ENCODE measurements at places on chromosomes 1 and 21.

DNA sequence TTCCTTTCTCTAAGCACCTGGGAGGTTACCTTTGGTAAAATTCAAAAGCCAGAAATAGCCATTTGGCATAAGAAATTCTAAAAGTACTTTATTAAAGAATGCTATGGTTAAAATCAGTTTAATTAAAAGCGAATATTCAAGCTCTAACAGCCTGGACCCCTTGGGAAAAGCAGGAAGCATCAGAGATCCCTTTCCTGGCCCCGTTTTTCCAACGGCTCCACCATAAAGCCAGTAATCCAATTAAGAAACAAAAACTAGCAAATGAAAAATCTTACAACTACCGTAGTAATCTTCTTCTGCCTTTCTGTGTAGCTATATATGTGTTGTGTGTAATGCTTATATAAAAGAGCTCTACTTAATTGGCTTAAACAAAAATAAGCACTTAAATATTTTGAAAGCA, 33.5 kb upstream of the NEK2 start:
- DNase-seq, result no peak

- no peak for DNase-seq
Observed at GRCh38 chr1:11651017-11651416, 3.2 kb downstream of the FBXO2 start.

DNA sequence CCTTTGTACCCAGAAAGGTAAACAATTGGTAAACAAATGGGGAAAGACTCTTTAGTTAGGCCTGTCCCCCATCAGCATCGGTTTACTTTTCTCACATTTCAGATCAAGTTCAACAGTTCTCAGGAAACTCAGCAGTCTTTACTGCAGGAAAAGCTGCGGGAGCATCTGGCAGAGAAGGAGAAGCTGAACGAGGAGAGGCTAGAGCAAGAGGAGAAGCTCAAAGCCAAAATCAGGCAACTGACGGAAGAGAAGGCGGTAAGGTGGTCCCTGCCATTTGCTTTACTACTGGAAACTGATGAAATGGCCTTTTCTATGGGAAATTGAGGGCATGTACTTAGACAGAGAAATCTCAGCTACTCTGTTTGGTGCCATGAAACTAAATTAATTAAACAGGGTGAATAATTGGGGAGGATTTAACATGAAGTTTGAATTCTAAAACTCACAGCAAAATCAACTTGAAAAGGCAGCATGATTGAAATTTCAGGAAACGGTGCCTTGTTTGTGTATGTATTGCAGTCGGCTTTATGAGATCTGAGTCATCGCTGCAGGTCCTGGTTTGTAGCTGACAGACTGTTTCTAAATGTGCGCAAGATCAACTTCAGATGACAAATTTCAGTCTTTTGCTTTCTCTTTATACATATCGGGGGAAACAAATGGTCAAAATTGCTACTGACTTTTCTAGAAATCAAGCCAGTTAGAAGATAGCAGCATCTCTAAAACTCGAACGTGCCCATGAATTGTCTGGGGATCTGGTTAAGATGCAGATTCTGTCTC, 67.9 kb upstream of the EFHD2 start:
- DNase-seq, result no peak

DNA sequence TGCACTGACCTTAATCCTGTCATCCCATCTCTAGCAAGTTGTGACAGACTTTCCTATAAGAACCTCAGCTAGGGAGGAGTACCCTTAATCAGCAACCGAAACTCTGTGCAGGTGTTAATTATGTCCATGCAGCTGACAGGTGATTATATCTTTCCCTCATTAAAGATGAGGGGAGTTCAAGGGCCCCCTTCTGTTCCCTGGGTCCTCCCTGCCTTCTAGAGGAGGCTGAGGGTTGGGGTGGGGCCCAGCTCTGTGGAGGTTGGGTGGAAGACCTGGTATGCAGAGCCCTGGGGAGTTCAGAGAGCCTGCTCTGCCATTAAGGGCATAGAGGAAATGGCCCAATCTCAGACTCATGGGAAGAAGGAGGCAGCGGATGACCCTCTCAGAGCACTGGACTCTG, 35.6 kb upstream of the CRNN start:
- no peak for DNase-seq

GRCh38 chr1:174344162-174344561, 103.6 kb upstream of the GPR52 start:
- DNase-seq, result no peak

- no peak for DNase-seq
Observed at GRCh38 chr1:211349741-211350140, 23.1 kb downstream of the TRAF5 start.

DNA sequence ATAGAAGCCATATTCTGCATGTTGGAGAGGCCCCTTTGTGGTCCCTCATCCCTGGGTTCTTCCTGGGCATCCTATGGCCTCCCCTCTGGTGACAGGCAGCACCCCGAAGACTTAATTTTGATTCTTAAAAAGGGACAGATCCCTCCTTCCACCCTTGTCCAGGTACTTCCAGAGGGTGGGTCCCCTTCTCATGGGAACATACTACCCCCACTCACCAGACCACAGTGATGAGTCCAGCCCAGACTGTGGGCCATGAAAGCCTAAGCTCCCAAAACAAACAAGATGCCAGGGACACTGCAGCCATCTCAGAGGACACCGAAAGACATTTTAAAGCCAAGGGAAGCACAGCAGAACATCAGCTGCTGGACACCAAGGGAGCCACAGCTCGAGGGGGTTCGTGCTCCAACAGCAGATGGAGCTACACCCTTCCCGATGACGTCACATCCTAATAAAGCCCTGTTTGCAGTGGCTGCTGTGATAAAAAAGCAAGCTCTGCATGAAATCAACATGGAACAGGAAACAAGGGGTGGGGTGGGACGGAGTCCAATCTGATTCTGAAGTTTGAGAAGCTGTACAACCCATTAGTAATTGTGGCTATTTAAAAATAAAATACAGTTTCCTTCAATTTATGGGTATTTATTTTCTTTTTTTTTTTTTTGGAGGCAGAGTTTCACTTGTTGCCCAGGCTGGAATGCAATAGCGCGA, 32.4 kb downstream of the GNB1 start:
- DNase-seq, result no peak

Measured in GM13977 (cell line).